ENCODE measurements at places on chromosomes 13 and 19. TPM values are rescaled to one million over a fixed set of nuclear protein-coding genes. Genes with fewer than 3 reads are reported as not detected.

The KLHL1 gene
- polyA plus RNA-seq: not detected

The CFAP97D2 gene
- polyA plus RNA-seq: not detected

The MEIS3 gene
- 4.1 TPM for polyA plus RNA-seq

The POU2F2 gene
- polyA plus RNA-seq: 0.77 TPM

- no peak for DNase-seq
Measured at GRCh38 chr13:52615812-52616211, 26.4 kb upstream of the HNRNPA1L2 start.

- no peak for DNase-seq
Measured at GRCh38 chr13:67726979-67727378, 496.8 kb upstream of the PCDH9 start.

GRCh38 chr13:67328895-67329294 is 98.8 kb upstream of the PCDH9 start:
- DNase-seq: no peak

GRCh38 chr13:75507027-75508001 is 25.3 kb upstream of the TBC1D4 start:
- peak; percentile 40 for DNase-seq

DNA sequence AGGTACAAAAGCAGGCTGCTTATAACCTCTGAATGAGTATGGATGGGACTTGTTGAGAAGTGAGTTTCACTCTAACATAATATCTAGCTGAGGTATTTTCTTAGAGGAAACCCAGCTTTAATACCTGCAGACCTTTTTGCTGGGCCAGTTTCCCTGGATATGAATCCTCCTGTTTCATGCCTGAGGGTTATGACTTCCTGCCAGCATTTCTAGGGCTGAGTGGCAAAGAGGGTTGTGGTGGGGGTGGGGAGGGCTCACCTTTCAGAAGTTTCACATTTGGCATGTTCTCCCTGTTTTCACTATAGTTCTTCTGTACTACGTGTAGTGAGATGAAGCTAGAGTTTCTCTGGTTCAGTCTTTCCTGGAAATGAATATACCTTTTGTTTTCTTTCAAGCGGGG is 73.7 kb downstream of the LACC1 start:
- DNase-seq: no peak

GRCh38 chr13:97005625-97006262 is 11.5 kb upstream of the OXGR1 start:
- DNase-seq: no peak

DNA sequence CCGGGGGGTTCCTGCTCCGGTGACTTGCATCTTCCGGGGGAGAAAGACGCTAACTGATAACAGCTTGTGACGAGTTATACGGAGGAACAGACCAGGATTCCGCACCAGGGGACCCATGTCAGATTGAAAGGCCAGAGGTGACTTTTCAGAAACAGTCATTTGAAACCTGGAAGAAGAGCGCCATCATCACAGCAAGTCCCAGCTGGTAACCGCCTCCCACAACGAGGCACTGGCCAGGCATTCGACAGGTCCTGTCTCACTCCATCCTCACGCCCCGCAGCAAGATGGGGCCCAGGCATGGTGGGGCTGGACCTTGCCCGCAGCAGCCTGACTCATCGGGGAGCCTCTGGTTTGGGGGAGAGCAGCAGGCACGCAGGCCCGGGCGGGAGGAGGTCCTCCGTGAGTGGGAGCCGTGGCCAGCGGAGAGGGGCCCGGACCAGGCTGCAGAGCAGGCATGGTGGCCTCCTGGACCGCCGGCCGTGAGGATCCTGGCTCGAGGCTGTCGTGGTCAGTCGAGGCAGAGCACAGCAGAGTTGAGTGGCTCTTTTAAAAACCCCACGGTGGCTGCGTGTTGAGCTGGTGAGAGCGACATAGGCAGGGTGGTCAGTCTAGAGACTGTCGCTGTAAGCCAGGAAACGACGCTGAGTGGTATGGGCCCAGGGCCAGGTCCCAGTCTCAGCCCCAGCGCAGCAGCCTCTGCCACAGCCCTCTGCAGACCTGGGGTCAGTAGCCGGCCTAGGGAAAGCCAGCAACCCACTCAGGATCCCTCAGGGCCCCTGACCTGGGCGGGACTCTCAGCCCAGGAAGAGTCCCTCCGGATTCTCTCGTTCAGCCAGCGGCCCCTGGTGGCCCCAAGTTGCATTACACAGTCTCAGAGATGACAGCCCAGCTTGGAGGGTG is 94.9 kb upstream of the MCF2L start:
- peak; percentile 89 for DNase-seq

DNA sequence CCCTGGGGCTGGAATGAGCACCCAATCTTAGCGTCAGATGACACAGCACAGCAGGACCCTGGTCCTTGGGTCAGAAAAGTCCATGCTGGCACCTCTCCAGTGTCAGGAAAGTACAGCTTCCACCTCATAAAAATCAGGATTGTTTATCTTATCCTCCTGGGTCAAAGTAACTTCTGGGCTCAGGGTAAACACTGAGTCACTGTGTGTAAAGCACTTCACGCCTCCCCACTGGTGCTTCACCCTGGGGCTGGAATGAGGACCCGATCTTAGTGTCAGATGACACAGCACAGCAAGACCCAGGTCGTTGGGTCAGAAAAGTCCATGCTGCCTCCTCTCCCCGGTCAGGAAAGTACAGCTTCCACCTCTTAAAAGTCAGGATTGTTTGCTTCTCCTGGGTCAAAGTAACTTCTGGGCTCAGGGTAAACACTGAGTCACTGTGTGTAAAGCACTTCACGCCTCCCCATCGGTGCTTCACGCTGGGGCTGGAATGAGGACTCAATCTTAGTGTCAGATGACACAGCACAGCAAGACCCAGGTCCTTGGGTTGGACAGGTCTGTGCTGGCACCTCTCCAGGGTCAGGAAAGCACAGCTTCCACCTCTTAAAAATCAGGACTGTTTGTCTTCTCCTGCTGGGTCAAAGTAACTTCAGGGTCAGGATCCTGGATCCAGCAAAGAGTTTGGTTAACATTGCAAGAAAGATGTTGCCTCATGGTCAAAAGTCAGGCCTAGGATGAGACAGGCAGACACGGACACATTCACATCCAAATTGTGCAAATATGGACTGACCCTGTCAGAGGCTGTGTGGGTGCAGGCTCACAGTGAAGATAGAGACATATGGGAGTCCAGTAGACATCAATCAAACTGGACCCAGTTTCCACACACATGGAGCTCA is 39.2 kb upstream of the CYP2A7 start:
- DNase-seq: no peak

DNA sequence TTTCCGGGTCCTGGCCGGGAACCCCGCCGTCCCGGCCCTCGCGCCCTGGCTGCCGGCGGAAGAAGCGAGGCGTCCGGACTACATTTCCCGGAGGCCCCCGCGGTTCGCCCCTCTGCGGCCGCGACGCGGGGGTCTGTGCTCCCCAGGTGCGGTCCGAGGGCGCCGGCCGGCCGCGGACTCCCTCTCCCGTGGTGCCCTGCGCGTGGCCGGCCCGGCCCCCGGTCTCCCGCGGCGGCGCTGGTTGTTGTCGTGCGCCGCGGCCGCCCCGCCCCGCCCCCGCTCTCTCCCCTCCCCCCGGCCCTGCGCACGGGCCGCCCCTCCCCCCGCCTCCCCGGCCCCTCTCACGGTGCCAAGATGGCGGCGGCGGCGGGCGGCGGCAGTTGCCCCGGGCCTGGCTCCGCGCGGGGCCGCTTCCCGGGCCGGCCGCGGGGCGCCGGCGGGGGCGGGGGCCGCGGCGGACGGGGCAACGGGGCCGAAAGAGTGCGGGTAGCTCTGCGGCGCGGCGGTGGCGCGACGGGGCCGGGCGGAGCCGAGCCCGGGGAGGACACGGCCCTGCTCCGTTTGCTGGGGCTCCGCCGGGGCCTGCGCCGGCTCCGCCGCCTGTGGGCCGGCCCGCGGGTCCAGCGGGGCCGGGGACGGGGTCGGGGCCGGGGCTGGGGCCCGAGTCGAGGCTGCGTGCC is at the start of gene KMT2B:
TSS of gene KMT2B (plus strand) at position 339 of the 680 bp plus-strand sequence. CDS start at position 355, 16 bp downstream.
- DNase-seq: no peak

DNA sequence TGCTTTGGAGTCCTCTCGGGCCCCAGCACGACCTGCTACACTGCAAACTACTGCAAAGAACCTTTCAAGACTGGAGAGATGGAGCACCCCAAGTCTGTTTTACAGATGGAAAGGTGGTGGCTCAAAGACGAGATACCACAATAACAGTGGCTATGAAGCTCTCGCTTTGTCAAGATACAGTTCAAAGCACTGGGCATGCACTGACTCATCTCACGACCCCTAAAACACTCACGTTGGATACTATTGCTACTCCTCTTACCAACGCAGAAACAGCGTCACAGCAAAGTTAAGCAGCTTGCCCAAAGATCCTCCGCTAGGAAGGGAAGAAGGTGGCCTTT is 24.0 kb upstream of the LAIR1 start:
- DNase-seq: no peak

DNA sequence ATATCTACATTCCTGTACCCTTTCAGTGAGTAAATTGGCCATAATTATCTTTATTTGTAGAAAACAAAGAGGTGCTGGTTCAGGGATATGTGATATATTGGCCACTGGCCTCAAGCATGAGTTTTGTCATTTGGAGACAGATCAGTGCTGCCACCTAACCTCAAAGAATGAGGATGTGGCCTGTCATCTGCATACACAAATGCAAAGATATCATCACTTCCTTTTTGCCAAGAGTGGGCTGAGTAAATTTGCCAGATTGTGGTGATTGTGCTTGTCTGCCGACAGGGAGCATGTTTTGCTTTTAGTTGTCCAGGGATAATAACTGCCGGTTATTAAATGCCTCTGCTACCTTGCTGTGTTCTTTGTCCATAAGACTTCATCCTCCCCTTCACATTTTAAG is 44.2 kb downstream of the WASF3 start:
- DNase-seq: no peak
